ENCODE measurements at places on chromosomes 3 and 15.

DNA sequence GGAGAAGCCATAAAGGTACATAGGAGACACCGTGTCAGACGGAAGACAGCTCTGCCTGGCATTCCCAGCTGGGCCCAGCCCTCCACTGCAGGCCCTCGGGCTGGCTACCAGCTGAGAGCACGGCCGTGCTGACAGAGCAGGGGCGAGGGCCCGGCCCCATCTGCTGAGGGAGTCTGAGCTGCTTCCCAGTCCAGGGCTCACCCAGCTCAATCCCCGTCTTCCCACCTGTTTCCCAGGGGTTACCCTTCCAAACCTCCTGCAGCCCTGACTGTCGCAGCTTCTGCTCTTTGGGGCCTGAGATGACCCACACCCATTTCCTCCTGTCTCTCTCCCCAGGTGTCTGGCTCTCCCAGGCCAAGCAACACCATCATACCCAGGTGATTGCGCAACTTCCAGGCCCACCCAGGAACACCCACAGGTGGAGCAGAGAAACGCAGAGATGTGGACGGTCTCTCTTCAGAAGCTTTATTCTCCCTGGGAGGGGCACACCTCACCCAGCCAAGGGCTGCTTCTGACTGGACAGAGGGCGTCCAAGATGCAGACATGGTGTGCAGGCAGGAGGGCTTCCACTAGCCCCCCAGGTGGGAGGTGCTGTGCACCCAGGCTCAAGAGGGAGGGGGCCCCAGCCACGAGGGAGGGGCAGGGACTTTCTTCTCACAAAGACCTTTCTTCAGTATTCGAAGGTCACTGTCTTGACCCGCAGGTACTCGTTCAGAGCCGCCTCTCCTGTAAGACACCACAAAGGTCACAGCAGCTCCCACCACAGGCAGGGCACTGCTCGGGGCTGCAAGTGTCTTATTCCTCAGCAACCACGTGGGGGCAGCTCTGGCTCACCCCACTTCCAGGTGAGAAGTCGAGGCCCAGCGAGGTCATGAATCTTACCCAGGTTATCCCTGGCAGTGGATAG is 19.4 kb upstream of the SLC41A3 start:
- peak; percentile 6 for DNase-seq

GRCh38 chr3:111326144-111326995 is 215.6 kb upstream of the CD96 start:
- DNase-seq, result no peak

DNA sequence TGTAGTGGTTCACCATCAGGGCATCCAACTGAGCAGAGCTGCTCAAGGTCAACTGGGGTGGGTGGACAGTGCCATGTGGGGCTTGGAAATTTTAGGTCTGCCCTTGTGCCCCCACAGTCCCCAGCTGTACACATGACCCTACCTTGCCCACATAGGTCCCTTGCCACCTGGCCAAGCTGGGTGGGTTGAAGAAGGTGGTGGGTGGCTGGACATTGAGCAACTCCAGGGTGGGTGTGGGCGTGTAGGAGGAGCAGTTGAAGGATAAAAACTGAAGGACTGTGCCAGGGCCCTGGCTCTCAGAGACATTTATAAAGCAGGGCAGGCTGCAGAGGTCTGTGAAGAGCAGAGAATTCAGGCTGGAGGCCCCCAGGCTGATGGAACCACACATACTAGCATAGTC is 568 bp downstream of the CDHR4 start:
- DNase-seq, result no peak

- DNase-seq, result no peak
Measured at GRCh38 chr3:134460965-134461364, 24.8 kb downstream of the ANAPC13 start.

GRCh38 chr3:48247401-48247811 is 6.5 kb downstream of the ZNF589 start:
- DNase-seq, result no peak

- no peak for DNase-seq
Measured at GRCh38 chr3:185916042-185916833, 21.6 kb downstream of the TRA2B start.

DNA sequence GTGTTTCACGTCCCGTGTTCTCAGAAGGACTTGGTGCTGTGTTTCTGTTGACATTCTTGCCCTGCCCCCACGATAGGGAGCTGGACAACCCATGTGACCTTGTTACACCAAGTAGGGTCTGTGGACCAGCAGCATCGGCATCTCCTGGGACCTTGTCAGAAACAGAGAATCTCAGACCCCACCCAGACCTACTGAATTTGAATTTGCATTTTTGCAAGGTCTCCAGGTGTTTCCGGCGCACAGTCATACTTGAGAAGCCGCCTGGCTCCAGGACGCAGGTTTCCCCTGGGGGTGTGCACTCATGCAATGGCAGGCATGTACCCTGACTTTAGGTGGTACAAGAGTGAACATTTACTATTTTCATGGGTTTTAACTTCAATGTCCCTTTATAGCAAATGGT is 117.9 kb downstream of the TLE3 start:
- DNase-seq, result no peak

DNA sequence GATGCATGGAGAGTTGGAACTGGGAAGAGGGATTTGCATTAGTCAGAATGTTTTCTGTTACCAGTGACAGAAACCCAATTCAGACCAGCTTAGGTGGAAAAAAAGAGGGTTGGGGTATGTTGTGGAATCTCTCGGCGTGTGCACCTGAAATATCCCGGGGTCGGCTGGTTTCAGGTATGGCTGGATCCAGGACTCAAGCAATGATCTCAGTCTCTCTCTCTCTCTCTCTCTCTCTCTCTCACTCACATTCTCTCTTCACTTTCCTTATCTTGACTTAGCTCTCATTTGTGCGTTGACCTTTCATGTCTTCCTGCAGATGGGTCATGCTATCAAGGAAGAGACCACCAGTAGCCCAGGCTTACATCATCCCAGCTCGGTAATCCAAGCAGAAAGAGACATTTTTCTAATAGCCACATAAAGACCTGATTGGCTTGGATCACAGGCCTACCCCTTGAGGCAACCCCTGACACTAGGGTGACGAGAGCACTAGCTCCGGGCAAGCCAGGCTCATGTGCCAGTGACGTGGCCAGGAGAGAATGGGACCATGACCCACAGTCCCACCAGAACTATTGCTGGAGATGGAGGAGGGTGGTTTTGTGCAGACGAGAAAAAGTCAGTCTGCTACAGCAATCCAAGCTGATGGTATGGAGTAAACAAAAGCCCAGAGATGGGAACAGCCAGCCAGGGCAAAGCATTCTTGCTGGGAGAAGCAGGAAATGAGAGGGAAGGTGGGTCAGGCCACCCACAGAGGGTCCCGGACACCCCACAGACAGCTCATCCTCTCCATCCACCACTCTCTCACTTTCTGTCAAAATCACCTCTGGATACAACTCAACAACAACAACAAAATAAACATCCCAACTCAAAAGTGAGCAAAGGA is 91.7 kb downstream of the CHSY1 start:
- DNase-seq, result no peak

DNA sequence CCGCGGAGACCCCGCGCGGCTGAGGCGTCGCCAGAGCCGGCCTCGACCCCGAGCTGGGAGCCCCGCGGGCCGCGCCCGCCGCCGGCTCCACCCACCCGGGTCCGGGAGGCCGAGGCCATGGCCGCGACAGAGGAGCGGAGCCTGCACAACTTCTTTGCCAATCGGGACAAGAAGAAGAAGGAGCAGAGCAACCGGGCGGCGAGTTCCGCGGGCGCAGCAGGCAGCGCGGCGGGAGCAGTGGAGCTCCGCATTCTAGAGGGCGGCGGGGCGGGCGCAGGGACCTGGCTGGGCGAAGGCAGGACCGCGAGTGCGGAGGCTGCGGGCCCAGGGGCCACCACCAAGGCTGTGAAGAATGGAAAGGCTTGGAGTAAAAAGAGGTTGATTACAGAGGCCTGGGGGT is 37.6 kb upstream of the EPHA6 start:
- DNase-seq, result no peak

DNA sequence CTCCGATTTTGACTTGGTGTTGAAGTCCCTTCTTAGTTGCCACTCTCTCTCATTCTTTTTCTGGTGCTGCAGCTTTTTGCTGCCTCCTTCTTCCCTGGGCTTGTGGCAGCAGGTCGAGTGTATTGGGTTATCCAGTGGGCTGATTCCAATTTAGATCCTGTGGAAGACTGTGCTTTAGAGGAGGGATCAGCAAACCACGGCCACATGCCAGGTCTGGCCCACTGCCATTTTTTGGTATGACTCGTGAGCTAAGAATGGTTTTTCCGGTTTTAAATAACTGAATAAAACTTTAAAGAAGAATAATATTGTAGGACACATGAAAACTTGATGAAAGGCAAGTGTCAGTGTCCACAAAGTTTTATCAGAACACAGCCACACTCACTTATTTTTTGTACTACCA is 330.5 kb downstream of the ROBO2 start:
- peak; percentile 39 for DNase-seq

DNA sequence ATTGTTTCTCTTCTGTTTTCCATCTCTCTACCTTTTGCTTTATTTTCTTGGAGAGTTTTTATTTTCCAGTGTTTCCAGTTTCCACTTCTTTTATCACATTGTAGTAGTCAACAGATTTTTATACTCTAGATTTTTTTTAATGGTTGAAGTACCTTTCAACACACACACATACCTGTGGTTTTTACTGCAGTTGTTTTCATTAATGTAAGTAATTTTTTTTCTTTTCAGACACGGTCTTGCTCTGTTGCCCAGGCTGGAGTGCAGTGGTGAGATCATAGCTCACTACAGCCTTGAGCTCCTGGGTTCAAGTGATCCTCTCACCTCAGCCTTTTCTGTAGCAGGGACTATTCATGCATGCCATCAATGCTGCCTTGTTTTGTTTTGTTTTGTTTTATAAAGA is 472.5 kb upstream of the SGO1 start:
- no peak for DNase-seq

DNA sequence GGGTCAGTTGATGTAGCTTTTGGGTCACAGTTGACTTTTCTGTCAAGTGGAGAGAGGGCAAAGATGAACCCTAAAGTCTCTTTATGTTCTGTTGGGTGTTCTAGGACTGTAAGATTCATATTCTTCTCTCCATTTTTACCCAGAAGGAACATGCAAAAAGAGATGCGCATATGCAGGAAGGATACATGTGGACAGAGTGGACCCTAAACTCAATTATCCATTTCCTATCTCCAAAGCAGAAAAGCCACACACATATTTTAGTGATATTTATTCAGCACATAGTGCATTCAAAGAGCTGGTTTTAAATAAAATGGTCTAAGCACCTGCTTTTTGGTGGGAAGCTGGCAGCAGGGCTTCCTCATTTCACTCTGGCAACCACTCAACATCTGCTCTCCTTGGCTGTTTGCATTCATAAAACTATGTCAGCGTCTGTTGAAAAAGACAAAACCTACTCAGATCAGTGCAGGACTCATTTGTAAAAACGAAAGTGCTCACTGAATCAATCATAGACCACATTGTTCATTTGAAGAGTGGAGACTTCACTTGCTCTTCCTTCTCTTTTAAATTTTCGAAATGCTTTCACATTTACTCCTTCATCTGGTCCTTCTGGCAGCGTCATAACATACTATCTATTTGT is 96.6 kb downstream of the SEMA6D start:
- no peak for DNase-seq

- DNase-seq, result peak; percentile 53
Measured at GRCh38 chr3:194095464-194095863, 40.5 kb upstream of the HES1 start.

DNA sequence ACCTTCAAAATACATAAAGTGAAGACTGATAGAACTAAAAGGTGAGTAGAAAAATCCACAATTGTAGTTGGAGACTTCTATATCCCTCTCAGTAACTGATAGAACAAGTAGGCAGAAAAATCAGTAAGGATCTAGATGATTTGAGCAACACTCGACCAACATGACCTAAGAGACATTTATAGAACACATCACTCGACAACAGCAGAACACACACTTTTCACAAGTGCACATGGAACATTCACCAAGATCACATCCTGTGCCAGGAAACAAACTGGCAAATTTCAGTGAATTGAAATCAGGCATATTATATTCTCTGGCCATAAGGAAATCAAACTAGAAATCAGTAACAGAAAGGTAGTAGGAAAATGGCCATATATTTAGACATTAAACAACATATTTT is 37.1 kb downstream of the LYSMD4 start:
- no peak for DNase-seq

DNA sequence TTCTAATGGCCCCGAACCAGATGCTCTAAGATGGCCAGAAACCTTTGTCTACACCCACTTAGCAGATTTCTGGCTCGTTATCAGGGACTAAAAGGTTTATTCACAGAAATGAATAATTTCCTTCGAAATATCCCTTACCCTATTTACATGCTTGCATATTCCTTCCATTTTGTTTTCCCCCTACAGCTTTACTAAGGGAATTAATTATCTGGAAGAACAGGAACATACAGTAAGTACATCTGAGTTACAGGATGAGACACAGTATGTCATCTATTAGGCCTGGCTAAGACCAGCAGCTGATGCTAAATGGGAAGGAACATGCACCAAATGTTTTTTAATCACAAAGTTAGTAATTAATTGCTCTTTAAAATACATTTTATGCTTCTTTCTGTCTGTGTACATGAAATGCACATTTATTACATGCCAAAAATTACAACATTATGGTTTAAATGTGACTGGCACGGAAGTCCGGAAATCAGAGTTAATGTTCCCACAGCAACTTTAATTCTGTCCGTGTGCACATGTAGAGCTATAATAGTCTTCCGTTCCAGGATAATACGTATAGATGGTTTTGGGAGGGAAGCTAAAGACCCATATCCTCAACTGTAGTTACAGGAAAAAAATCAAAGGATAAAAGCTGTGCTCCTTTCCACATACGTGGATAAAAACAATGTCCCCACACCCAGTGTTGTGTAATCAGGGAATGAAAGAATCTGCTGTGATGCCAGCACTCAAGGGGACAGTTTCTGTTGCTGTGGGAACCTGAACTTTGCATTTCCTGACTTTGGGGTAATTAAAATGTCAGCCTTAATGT is 82.0 kb downstream of the TIGIT start:
- no peak for DNase-seq

GRCh38 chr15:28182216-28182615 is 83.1 kb upstream of the OCA2 start:
- DNase-seq, result no peak

DNA sequence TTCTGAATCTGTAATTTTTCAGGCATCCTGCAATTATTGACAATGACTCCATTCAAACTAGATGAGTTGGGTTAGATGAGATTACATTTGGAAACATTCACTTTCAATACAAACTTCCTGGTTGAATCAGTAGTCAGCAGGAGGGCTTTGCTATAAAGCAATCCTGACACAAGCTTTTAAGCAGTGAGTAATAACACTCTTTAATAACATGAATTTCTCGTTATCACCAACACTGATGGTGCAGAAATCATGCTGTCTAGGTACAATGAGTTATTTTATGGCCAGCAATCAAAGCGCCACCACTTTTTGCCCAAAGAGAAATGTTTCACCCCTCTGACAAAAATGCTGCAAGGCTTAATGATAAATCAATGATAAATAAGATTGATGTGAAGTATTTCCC is 474.8 kb upstream of the CNTN4 start:
- DNase-seq, result no peak
